GM12865 (cell line): ENCODE measurements at places on chromosomes 5 and 9.
A peak's percentile ranks its signal among the peaks of the same experiment; 100 is the strongest.

DNA sequence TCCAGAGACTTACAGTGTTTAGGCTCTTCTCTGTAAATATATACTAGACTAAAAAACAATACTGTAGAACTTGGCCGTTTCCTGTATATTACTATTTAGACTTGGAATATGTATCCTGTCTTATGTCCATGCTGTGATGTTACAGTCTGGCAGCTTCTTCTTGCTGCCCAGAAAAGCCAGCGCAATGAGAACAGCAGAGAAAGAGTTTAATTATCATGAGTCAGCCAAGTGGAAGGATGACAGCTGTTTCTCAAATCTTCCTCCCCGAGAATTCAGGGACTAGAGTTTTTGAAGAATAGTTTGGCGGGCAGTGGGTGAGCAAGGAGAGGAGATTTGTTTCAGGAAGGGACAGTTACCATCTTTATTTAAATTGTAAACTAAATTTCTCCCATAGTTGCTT, 37.5 kb downstream of the NAA35 start:
- DNase-seq: no peak

GRCh38 chr9:106035806-106036205, 341.5 kb downstream of the TMEM38B start:
- no peak for DNase-seq

GRCh38 chr9:75612754-75613153, 277.7 kb upstream of the PCSK5 start:
- no peak for DNase-seq

DNA sequence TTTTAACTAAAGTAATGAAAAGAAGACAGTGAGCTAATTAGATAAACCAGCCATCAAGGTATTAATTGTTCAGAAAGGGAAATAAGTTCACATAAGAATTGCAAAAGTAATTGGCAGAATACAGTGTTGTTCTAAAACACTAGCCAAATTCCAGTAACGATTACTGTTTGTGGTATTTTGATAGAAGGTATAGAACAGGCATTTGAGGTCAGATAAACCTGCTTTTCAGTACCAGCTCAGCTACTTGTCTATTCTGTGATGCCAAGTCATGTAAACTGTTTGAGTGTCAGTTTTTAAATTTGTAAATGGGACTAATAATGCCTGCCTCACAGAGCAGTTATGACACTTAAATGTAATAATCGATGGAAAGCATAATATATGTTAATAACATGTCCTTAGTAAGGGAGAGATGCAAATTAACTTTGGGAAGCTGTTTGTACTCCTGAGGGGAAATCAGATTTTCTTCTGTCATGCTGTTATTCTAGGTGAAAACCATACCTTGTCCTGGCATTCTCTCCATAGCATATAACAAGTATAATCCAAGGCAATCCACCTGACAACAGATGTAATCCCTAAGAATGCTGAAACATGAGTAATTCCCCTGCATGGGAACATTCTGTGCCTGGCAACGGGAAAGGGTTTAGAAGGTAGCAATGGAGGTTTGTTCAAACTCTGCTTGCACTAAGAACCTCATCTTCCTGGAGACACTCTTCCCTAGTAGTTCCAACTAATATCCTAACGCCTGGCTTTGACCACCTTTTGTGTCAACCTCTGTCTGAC, 509.5 kb upstream of the PAPPA start:
- DNase-seq: no peak

DNA sequence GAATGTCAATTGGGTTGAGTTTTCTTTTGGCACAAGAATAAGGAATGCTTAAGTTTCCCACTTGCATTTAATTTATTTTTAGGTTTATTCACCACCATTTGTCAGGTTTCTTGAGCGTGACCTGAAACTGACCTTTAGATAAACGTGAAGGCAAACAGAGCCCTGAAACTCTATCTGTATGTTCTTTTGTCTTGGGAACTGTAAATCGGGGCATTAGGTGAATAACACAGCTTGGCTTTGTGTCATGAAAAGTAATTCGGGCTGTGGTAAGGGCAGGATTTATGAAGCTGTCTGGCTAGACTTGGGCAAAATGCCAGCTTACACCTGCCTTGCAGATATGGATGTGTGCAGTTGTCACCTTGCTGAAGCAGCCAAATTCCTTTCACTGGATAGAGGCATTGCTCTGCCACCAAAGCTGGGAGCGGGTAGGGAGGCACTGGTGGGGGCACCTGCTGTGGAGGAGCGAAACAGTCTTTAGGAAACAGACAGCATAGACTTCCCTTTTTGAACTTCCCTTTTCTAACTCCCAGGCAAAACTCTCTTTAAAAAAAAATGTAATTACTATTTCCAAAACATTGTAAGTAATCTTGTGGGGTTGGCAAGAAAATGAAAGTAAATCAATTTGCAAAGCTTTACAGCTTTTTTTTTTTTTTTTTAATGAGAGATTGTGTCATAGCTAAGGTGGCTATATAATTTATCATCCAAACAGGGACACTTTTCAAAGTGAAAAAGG, 545.2 kb downstream of the CSNK1G3 start:
- DNase-seq: peak; percentile 59

DNA sequence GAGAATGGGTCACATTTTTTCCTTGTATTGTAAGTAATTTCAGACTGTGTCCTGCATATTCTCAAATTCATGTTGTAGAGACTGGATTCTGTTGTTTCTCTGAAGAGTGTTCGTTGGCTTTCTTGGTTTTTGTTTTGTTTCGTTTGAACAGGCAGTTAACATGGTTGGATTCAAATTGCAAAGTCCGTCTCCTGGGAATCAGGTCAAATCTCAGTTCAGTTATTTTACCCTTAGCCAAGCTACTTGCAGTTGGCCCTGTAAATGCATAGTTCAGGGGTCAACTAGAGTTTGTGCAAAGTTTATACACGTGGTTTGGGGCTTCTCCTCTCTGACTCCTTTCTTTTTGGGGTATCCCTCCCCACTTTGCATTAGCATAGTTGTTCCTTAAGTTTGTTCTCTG, 21.7 kb upstream of the FBXW11 start:
- no peak for DNase-seq

GRCh38 chr9:94639999-94640376, 670 bp upstream of the FBP1 start:
- DNase-seq: no peak

GRCh38 chr5:169430671-169431070, 129.7 kb upstream of the SLIT3 start:
- DNase-seq: no peak

GRCh38 chr9:22379272-22379671, 67.4 kb upstream of the DMRTA1 start:
- no peak for DNase-seq

DNA sequence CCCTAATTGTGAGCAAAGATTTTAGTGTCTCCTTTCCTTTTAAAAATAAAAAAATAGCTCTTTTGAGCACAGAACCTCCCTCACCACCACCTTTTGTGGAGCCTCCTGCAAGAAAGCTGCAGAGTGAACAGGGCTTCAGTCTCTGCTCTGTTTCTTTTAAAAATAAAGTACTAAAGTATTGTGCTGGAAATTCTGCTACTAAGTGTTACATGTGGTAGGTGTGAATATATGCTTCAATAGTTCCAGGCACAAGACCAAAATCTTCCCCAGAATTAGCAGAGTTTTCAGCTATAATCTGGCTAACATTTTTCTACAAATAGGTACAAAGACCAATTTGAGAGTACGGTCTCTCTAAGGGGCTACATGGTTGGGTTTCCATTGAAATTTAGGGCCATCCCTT, 40.3 kb upstream of the NFIB start:
- no peak for DNase-seq

GRCh38 chr5:152264645-152265254, 140.3 kb downstream of the NMUR2 start:
- DNase-seq: no peak

- DNase-seq: no peak
Measured at GRCh38 chr9:88716596-88717290, 181.8 kb downstream of the NXNL2 start.

GRCh38 chr5:111685969-111686368, 71.0 kb downstream of the NREP start:
- DNase-seq: peak; percentile 38

DNA sequence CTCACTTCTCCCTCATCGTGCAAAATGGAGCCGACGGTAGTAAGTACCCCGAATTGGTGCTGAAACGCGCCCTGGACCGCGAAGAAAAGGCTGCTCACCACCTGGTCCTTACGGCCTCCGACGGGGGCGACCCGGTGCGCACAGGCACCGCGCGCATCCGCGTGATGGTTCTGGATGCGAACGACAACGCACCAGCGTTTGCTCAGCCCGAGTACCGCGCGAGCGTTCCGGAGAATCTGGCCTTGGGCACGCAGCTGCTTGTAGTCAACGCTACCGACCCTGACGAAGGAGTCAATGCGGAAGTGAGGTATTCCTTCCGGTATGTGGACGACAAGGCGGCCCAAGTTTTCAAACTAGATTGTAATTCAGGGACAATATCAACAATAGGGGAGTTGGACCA, 979 bp downstream of the PCDHGA12 start:
- DNase-seq: peak; percentile 76

DNA sequence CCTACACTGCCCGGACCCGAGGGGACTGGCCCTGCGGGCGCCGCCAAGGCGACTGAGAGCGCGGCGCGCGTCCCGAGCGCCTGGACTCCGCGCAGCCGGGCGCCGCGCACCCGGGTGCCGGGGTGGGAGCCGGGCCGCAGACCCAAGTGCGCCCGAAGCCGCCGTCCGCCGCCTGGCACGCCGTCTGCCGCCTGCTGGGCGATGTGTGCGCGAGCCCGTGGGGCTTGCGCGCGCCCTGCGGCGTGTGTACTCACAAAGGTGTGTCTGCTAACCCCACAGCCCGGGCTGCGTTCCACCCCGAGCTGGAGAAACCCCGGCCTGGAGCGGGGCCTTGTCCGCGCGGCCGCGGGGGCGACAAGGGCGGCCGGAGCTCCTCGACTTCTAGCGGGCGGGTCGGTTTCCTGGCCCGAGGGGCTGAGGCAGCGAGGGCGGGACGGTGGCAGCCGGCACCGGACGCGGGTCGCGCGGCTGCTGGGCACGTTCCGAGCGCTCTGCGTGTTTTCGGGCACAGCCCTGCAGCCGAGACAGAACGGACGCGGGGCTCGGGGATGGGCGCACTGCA, 1.1 kb upstream of the ZSWIM6 start:
- peak; percentile 83 for DNase-seq

DNA sequence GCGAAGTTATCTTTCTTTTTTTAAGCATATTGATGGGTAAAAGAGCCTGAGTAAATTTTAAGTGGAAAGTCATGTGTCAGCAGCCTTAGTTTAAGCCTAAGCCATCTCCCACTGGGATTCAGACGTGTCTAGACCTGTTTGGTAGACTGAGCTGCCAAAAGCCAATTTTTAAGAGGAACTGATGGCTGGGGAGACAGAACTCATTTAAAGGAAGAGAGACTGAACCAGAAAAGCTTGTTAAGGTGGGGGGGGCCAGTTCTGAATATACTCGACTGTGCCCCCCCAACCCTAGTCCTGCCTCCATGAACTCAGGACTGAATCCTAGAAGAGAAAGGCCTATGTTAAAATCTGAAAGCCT, 58.3 kb upstream of the PLPP1 start:
- DNase-seq: no peak

DNA sequence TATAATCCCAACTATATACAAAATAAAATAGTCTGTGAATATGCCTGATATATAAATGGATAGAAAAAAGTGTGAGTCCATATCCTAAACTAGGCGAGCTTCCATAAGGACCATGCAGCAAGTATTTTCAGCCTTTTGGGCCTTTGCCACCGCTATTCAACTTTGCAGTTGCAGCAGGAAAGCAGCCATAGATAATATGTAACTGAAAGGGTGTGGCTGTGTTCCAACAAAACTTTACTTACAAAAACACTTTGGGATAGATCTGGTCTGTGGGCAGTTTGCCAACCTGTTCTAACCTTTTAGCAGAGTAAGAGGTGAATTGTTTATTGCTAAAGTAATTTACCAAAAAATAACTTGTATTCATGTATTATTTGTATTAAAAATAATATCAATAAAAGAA, 127.8 kb upstream of the GPR151 start:
- no peak for DNase-seq

GRCh38 chr9:117723986-117724625, 19.9 kb downstream of the TLR4 start:
- no peak for DNase-seq

DNA sequence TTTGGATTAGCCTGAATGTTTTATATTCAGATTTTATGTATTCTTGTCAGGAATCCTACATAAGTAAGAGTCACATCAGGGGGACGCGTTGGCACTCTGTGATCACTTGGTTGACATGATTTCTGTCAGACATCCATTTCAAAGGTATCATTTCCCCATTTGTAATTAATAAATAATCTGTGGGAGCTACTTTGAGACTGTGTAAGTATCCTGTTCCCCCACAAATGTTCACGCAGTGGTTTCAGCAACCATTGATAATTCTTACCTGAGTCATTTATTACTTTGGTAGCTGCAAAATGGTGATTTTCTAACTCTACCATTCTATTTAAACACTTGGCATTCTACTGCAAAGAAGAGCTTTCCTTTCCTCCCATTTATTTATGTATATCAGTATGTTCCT, 56.9 kb upstream of the TBC1D2 start:
- DNase-seq: no peak

DNA sequence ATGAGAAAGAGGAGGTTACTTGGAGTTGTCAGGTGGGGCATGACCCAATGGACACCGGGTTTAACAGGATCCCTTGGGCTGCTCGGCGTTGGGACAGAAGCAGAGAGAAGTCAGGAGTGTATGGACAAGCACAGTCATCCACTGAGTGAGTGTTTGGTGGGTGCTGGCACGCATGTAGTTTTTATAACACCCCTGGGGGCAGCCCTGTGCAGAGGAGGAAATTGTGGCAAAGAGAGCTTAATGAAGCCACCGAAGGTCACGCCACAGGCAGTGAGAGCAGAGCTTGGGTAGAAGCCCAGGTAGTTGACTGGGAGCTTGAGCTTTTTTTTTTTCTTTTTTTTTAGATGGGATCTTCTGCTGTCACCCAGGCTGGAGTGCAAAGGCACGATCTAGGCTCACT, 43.2 kb upstream of the IER5L start:
- DNase-seq: peak; percentile 78

- DNase-seq: no peak
Measured at GRCh38 chr5:150766251-150766650, 7.4 kb upstream of the DCTN4 start.

DNA sequence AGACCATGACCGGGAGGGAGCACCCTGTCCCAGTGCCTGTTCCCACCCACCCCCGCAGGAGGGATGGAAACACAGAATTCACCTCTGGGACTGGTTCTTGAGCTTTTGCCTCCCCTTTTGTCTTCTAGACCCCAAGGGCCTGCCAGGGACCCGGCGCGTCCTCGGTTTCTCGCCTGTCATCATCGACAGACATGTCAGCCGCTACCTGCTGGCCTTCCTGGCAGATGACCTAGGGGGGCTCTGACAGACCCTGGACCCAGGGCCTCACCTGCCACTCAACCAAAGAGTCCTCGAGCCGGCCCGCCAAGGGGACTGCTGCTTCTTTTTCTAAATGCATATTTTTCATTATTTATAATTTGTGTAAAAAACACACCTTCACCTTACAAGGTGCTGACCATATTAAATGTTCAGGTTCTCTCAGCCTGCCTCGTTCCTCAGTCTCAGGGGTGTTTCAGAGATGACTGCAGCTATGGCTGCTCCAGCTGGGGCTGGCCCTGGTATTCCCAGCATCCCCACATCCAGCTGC, 16.9 kb downstream of the CARD19 start:
- no peak for DNase-seq
